ENCODE measurements at places on chromosomes 3 and 15.

- no peak for DNase-seq
Measured at GRCh38 chr3:129822241-129822640, 71.3 kb downstream of the TMCC1 start.

GRCh38 chr15:47620960-47621681, 96.2 kb upstream of the SEMA6D start:
- no peak for DNase-seq

DNA sequence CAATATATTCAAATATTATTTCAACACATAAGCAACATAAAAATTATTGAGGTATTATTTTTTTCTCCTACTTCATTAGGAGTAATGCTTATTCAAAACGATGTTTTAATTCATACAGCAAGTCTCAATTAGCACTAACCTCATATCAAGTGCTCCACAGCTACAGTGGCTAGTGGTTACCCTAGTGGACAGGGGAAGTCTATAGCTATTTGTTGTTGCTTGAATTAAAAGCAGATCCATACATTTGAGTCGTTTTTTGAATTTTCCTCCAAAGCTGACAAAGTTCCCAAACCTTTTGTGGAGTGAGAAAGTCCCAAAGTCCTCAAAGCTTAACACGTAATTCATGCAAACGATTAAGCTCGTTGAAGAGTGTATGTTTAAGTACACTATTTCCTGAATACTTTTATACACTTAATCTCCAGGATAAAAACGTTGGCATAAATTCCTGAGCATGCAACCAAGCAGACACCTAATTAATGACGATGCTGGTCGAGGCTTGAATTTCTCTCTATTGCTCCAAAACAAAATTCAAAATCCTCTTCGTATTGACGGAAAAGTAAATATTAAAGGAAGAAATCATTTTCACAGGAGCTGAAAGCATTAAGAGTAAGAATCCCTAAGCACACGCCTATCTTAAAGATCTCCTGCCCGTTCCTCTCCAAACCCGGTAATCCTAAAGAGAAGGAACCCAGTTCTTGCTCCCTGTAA, 985 bp downstream of the VPS13C start:
- DNase-seq = no peak

DNA sequence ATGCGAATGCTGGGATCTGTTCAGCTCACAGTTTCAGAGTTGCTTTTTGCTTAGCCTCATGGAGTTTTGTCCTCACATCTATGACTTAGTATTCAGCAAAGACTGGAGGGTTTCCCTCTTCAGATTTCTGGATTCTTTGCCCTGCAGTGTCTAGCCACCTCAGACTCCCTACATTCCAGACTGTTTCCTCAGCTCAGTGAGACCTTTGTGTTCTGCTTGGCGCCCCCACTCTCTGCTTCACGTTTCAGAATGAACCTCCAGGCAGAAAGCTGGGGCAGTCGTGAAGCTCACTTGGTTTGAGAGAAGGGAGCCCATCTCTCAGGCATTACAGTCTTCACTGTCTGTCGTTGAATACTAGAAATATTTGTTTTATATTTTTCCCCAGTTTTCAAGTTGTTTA, 118.1 kb downstream of the CACNA1D start:
- DNase-seq = no peak

DNA sequence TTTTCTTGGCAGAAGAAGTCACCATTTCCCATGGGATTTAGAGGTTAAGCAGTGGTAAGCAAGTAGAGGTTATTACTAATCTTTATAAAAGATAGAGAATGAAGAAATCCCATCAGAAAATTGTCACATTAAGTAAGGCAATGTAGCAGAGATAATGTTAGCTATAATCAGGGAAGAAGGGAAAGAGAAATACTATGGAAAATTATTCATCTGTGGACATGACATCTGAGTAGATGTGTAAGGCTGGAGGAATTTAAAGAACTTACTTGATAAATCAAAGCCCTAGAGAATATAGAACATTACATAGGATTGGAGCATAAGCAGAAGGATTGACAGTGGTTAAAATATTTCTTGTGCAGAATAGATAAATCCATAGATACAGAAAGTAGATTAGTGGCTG, 553.1 kb upstream of the CBLB start:
- DNase-seq = no peak

DNA sequence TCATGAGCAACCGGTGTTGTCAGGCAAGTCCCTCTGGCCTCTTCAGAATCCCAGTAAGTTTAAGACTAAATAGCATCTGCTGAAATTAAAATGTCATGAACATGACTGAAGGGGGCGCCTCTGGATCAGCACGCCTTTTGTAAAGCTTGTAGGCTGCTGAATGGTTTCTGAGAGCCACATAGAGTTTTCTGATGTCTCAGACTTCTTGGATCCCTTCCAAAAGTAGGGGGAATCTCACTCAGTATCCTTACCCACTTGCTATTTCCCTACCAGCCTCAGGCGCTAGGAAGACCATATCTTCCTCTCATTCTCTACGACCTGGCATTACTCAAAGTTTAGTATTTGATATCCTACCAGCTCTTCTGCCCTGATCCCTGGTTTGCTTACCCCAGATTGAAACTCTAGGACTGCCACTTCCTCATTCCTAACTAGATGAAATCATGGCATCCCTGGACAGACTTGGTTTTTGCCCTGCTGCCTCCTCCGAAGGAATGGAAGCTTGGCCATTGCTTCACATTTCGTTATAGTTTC, 62.7 kb upstream of the CD47 start:
- peak; percentile 8 for DNase-seq

GRCh38 chr15:51349156-51349844, 7.8 kb downstream of the GLDN start:
- DNase-seq = no peak

DNA sequence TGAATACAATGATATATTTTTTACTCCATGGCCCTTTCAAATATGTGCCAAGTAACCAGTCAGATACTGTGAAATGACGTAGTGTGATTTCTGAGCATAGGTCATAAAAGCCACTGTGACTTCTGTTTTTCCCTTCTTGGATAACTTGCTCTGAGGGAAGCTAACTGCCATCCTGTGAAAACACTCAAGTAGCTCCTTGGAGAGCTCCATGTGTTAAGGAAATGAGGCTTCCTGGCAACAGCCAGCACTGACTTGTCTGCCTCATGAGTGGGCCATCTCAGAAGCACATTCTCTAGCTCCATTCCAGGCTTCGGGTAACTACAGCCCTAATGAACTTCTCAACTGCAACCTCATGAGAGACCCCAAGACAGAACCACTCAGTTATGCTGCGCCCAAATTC, 9.5 kb upstream of the CCDC80 start:
- DNase-seq = no peak

DNA sequence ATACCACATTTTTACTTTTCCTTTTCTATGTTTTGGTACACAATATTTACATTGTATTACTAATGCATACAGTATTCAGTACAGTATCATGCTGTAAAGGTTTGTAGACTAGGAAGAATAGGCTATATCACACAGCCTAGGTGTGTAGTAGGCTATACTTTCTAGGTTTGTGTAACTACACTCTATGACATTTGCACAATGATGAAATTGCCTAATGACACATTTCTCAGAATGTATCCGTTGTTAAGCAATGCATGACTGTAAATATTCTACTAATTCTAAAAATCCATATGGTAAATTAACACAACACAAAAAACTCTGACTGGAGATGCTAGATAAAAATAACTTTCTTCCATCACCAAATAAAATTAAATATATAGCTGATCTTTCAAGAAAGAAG, 16.2 kb downstream of the NEDD4 start:
- DNase-seq = no peak

DNA sequence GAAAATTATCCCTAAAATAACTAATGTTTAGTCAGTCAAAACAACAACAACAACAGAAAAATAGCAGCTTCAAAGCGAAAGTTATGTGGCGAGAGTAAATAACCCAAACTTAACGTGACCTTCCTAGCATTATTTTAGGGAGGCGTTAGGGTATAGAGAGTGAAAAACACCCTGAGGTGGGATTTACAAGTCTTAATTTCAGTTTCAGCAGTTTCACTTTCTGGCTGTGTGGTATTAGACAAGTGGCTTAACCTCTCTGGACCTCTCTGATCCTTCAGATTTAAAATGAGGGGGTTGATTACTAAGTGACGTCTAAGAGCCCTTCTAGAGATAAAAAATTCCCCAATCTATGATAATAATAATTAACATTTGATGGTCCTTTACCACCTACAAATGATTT, 291.2 kb downstream of the ZBTB20 start:
- DNase-seq = no peak

GRCh38 chr3:194101592-194102432, 34.1 kb upstream of the HES1 start:
- DNase-seq = no peak

- no peak for DNase-seq
Measured at GRCh38 chr3:57160765-57161538, 4.2 kb downstream of the IL17RD start.

DNA sequence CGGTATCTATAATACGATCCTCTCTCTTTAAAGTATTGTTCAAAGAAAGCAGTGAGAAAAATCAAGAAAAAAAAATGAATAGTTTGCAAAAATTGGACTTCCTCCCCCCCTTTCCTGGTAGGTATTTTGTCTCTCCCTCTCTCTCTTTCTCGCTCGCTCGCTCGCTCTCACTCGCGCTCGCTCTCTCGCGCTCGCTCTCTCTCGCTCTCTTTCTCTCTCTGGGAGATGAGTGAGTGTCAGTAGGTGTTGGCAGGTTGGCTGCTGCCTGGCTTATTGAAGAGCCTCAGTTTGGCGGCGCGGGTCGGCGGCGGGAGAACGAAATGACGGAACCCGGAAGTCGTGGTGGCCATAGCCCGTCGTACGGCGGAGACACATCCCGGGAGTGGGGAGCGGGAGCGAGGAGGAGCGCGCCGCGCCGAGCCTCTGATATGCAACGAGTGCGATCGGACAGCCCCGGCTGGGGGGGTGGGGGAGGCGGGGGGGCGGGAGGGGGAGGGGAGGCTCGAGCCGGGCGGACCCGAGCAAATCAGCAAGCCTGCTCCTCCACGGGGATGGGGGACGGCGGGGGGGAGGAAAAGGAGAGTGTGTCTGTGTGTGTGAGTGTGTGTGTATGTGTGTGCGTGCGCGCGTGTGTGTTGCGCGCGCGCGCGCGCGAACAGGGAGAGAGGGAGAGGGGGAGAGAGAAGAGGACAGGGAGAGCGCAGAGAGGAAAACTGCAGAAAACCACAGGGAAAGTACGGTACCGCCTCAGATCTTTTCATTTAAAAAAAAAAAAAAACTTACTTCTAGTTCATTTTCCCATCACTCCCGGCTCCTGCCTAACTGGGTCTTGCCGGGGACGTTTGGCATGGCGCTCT, at the start of gene MEIS2:
Gene MEIS2, minus strand, starts transcription at position 441 of the 857 bp plus-strand sequence. CDS start 1,083 bp downstream, outside the sequence.
- peak; percentile 85 for DNase-seq

DNA sequence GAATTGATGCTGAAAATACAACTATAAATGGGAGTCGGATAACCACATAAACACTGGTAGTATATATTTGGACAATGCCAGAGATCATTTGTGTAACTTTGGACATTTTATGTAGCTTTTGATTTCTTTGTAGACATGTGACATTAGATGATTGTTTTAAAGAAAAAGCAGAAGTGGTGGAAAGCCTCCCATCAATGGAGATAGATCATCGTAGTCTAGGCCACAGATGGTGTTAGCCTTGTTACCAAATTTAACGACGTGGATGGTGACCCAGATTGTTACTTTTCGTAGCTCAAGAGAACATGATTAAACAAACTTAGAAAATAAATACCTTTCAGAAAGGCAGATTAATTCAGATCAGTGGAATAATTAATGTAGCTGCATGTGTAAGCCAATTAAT, 8.8 kb downstream of the CACNA1D start:
- DNase-seq = no peak

DNA sequence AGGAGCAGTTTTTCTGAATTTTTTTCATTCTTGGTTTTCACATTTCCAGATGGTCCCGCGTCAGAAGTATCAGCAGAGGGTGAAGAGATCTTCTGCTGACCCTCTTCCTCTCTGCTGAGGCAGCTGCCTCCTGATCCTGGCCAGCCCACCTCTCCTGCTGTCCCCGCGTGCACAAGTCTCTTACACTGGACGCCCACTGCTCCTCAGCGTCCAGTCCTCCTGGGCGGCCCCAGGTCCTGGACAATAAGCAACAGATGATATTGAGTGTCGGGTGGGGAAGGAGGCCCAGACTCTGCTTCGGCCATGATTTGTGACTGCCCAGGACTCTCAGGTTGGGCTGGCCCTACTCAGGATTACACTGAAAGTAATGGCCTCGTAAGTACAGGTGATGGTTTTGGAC, 50.1 kb downstream of the KLHL25 start:
- no peak for DNase-seq
